ENCODE measurements at places on chromosomes 11 and 22.

DNA sequence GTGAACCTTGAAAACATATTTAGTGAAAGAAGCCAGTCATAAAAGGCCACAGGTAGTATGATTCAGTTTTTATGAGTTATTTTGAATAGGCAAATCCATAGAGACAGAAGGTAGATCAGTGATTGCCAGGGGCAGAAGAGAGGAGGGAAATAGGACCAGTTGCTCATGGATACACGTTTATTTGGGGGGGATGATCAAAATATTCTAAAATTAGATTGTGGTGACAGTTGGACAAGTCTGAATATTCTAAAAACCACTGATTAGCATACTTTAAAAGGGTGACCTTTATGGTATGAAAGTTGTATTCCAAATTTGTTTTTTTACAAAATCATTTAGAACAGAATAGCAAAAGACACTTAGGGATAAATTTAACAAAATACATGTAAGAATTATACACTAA is 28.6 kb downstream of the QSER1 start:
- no peak for DNase-seq

DNA sequence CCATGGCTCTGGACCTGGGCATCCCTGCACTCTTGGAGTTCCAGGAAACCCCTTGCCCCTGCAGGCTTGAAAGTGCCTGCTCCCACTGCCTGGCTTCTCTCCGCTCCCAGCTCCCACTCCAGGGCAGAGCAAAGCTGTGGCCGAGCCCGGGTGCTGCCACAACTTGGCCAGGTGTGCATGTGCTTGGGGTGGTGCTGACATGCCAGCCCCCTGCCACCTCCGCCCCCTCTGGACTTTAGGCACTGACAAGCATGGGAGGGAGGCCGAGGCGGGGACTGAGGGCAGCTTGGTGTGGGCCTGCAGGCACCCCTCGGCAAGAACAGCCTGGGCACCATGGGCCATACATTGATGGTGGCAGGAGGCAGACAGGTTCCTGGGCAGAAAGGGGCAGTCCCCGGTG is 56.4 kb upstream of the B3GNT6 start:
- no peak for DNase-seq

- DNase-seq = no peak
Observed at GRCh38 chr11:45083544-45084087, 62.8 kb upstream of the PRDM11 start.

- DNase-seq = no peak
Observed at GRCh38 chr11:62823677-62824076, 8.2 kb downstream of the STX5 start.

- no peak for DNase-seq
Observed at GRCh38 chr11:66172146-66172545, 96.3 kb upstream of the RAB1B start.

DNA sequence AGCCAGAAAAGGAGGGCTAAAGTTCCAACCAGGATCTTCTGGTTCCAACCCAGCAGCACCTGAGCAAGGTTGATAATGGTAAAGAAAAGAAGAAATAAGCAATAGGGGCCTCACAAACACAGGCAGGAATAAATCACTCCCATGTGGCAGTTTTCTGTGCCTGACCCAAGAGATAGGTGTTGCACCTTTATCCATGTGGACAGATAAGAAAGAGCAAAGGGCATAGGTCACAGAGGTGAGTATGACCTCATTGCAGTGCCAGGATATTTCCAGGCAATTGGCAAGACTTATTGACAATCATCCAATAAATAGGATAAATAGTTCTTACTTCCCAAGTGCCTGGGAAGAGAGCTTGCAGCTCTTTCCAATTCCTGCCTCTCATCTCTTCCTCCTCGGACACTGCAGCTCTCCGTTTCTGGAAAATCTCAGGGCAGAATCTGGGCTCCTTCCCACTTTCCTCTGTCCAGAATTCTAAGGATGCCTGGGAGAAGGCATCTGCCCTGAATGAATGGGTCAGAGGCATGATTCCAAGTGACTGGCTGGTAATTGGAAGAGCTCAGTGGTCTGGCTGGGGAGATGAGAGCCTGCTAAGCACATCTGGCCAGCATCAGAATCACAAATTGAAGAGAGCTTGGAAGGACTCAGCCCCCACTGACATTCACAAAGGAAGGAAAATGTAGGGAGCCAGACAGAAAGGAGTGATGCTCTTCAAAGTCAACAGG is 14.5 kb upstream of the LRRC55 start:
- no peak for DNase-seq

GRCh38 chr11:118211006-118211405 is 13.8 kb downstream of the JAML start:
- DNase-seq = no peak

GRCh38 chr11:45239733-45240132 is 46.4 kb downstream of the SYT13 start:
- no peak for DNase-seq

Data from NCI-H2081 treated with DMSO at 0.1 percent for 48 hours (cell line).